NCI-H460 (cell line): ENCODE measurements at places on chromosomes 12 and 14. TPM values are rescaled to one million over a fixed set of nuclear protein-coding genes. Genes with fewer than 3 reads are reported as not detected.

GRCh38 chr12:66964629-66965028, 285.8 kb upstream of the GRIP1 start:
- DNase-seq: no peak

SPIC gene
- not detected in 2 replicates for total RNA-seq

GRCh38 chr14:89428546-89429198, 11.6 kb upstream of the FOXN3 start:
- DNase-seq: no peak

- DNase-seq: no peak
These were observed 1.4 kb upstream of the DIO3 start for GRCh38 chr14:101559624-101560533.

DNA sequence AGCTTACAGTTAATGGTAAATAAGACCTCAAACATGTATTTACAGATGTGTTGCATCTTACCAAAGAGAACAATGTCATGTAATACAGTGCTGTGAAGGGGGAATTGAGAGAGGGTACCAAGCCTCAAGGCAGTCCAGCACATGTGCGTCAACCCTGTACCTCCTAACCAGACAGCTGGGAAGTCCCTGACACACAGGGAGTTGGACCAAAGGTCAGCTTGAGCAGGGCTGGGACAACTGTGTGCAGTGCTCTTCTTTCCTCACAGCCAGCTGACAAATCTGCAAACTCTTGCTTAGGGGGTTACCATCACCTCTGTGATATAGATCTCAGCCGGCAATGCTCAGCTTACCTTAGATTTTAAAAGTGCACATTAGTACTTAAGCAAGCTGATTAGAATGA, 56.8 kb upstream of the RIC8B start:
- no peak for DNase-seq

ZCRB1 gene
- total RNA-seq: 94.7 and 115 TPM in 2 replicates

COX8C gene
- total RNA-seq: not detected in 2 replicates

GRCh38 chr14:88322504-88323085, 474 bp downstream of the KCNK10 start:
- no peak for DNase-seq

DNA sequence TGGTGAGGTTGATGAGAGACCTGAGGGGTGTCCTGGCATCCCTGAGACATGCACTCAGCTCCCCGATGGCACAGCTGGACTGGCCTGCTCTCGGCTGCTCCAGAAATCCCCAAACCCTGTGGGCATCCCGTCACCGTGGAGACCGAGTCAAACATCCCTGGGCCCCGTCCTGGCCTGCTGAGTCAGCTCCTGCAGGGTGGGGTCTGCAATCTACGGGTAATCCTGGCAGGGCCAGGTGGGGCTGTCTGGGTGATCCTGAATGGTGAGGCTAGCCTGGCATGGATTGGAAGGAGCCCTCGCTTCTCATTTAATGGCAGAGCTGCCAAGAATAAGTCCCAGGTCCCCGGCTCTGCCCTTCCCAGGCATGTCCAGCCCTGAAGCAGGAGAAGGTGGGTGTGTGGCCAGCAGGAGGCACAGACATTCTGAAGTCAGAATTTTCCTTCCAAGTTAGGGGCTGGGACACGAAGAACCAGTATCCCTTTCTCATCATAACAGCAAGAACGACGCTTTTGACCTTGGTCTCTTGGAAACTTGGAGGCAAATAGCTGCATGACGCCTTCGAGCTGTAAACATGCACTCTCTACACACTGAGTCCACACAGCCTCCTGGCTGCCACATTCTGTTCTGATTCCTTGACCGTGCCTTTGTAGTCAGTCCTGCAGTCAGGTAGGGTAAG, 17.7 kb upstream of the SERPINA4 start:
- DNase-seq: no peak

DNA sequence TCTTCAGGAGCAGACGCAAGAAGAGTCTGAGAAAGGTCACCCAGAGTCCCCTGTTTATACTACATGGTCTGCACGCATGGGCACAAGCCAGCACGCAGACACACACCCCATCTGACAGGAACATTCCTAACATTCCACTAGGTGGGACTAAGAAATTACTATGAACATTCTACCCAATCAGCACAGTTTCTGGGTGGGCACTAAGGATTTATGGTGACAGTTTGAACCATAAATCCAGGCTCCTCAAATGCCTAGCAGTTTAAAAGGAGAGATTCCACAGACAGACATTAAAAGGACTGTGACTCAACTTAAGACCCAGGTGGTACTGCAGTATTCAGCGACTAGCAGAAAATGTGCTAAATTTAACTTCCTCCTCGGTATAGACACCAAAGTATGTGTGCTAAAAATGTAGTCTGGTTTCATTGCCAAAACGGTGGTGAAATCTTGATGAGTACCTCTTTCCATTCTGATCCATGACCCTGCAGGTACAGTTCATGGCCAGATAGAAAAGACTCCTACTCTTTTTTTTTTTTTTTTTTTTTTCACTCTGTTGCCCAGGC, 16.2 kb downstream of the ABHD4 start:
- peak; percentile 59 for DNase-seq

DNA sequence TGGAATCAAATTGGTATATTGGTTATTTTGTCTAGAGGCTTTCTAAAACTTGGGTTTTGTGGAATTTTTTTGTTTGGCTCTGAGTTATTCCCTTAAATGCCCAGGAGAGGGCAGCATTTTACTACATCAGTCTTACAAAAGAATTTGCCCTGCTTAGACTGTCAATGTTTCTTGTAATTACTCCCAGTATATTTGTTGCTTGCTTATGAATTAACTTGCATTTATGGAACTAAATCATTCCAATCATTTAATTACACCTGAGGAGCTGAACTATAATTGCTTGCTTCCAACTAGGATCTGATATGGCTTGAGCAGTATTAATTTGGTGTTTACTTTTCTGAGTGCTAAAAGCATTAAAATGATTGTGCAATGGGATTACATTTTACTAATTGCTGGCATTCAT, 48.7 kb downstream of the MIPOL1 start:
- peak; percentile 51 for DNase-seq

DNA sequence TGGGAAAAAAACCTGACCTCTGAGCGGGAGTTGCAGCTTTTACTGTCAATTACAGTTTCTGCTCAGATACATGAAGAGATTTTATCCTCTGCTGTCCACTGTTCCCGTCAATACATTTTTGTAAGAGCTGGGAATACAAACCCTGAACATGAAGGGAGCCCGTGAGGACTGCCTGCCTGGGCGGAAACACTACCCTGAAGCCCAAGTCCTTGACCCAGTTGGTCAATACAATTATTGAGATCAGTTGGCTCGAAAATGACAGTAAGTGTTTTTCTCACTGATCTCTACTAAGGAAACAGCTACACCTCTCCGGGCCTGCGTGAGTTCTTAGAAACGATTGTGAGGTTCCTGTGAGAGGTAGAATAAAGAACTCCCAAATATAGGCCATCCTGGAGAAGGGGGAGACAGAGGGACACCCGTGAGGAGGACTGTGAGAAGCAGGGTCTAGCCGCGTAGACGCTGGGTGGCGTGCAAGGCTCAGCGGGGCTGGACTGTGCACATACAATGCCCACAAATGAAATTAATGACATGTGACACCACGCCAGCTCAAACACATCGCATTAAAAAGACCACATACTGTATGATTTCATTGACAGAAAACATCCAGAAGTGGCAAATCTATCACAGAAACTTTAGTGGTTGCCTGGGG, 509.5 kb downstream of the TMEM132D start:
- DNase-seq: no peak

- DNase-seq: no peak
These were observed 378.0 kb downstream of the FOXG1 start for GRCh38 chr14:29144621-29145020.

SLC22A17 gene
- total RNA-seq: 1.6 and 2.2 TPM in 2 replicates

KRT77 gene
- total RNA-seq: not detected in 2 replicates

DNA sequence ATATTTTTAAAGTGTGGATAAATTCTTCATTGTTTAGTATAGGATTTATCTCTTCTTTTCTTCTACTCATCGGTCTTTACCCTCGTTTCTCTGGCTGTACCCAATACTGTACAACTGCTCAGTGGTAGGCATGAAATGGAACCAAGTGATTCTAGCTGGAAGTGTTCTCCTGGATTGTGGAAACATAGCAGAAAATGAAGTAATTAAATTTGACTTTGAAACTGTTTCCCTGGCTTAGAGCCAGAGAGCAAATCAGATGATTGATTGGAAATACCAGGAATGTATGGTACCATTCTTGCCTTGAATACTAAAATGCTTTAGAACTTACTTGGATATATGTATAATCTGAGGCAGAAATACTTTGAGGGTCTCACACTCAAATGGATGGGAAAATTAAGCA, 292.3 kb downstream of the ERC1 start:
- DNase-seq: no peak

- peak; percentile 69 for DNase-seq
These were observed at the start of the genes AMIGO2 and PCED1B for GRCh38 chr12:47079468-47079980. Gene AMIGO2, minus strand, starts transcription at chr12:47079959. Its CDS starts 957 bp downstream, at chr12:47079002. Gene PCED1B, plus strand, starts transcription at chr12:47079621. Its CDS starts 155,443 bp downstream, at chr12:47235064.

- no peak for DNase-seq
These were observed 43.1 kb downstream of the GALNT16 start for GRCh38 chr14:69303086-69303485.

GRCh38 chr12:118368821-118369220, 3.9 kb downstream of the TAOK3 start:
- no peak for DNase-seq

DNA sequence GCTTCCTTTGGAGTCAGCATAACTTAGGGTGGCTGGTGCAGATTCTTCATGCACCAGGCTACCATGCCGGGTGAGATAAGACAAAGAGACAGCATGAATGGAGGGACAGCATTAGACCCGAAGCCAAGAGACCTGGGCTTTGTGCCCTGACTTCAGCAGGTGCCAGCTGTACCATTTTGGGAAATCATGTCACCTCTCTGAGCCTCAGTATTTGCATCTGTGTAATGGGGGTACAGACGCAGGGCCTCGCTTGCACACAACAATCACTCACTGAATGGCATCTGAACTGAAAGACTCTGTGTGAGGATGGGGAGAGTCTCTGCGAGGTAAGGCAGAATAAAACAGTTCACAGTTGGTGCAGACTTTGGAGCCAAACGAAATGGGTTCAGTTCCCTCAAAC, 1053.7 kb downstream of the VRK1 start:
- no peak for DNase-seq

GRCh38 chr12:23431006-23431405, 518.5 kb downstream of the SOX5 start:
- no peak for DNase-seq

TSHR gene
- 0.06 TPM in 1 of 2 replicates, not detected in the other for total RNA-seq

GRCh38 chr14:63438065-63438757, 105.0 kb downstream of the PPP2R5E start:
- DNase-seq: no peak

ST8SIA1 gene
- total RNA-seq: not detected in 2 replicates

CEP83 gene
- total RNA-seq: 18.7 and 21.1 TPM in 2 replicates

DNA sequence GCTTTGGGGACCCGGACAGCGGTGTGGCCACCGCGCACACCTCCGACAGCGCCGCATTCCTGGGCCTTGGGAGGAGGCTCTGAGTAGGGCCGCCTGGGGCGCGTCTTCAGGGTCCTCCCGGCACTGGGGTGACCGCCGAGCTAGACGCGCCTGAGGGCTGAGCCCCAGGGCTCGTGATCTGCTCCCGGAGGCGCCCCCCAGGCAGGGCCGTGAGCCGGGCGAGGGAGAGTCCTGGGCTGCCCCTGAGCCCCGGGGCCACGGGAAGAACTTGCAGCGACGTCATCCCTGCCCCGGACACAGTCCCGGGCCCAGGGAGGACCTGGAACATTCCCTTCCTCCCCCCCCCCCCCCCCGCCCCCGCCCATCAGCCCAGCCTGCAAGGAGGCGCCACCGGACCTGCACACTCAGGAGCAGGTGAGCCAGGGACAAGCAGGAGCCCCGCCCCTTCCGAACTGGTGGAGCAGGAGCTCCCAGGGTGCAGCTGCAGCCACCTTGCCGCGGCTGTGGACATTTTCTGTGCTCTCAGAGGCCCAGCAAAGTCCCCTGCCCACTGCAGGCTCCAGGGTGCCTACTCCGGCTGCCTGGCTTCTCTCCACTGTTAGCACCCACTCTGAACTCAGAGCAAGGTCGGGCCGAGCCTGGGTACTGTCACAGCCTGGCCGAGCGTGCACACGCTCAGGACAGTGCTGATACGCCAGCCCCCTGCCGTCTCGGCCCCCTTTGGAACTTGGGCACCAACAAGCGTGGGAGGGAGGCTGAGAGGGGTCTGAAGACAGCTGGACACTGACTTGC, 50.7 kb downstream of the A2M start:
- DNase-seq: peak; percentile 8

LRTM2 gene
- total RNA-seq: not detected in 2 replicates

- no peak for DNase-seq
These were observed 93.4 kb downstream of the GPR135 start for GRCh38 chr14:59371771-59372170.

- no peak for DNase-seq
These were observed 5.5 kb upstream of the GPR19 start for GRCh38 chr12:12701457-12701856.

CMTM5 gene
- total RNA-seq: not detected in 2 replicates

DNA sequence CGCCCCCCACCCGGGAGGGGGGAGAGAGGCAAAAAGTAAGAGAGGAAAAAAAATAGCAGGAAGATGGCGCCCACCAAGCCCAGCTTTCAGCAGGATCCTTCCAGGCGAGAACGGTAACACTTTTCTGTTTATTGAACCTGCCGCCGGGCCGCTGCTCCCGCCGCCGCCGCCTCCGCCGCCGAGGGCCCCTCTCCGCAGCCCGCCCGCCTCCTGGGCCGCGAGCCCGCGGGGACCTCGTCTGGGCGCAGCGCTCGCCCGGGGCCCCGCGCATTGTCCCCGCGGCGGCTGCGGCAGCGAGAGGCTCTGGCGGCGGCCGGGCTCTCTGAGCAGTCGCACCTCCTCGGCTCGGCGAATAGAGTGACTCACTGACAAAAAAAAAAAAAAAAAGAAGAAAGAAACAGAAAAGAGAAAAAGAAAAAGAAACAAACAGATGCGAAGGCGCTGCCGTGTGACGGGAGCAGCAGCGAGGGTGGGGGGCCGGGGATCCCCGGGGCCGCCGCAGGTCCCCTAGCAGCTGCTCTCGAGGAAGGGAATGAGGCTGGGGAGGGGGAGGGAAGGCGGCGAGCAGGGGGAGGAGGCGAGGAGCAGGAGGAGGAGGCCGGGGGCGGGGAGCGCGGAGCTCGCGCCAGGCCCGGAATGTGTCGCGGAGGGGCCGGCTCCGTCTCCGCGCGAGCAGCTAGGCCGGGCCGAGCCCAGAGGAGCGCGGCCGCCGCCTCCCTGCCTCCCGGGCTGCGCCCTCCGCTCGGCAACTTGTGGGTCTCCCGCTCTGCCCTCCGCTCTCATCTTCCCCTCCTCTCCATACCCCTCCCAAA, 781 bp downstream of the NPAS3 start:
- peak; percentile 36 for DNase-seq

DNA sequence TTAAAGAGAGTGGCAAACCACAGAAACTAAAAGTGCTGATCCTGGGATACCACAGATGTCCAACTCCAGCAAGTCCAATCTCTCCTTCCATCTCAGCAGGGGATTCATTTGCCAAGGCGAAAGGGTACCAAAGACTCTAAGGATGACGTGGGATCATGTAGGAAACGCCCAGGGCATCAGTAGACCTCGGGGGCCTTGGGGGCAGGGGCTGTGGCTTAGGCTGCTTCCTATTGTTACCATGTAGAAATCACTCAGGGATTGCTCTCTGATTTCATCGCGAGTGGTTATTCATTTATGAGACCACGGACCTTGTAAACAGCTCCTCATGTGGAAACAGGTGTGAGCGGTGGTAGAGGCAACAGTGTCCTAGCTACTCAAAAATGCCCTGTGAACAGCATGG, 149.3 kb upstream of the FKBP4 start:
- DNase-seq: no peak
